H54 (cell line): ENCODE measurements at places on chromosomes 11 and 22.
A peak's percentile ranks its signal among the peaks of the same experiment; 100 is the strongest.

GRCh38 chr11:69696749-69697468 is 6.9 kb downstream of the FGF19 start:
- no peak for DNase-seq

DNA sequence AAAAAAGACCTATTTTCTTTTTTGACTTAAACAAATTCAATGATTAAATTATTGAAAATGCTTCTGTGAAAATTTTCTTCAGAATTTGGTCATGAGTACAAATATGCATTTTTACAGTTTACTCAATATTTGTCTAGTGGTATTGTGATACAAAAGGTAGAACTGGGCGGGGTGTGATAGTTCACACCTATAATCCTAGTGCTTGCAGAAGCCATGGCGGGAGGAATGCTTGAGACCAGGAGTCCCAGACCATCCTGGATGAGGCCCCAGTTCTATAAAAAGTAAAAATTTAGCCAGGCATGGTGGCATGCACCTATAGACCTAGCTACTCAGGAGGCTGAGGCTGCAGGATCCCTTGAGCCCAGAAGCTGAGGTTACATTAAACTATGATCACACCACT is 90.6 kb downstream of the ARHGAP42 start:
- DNase-seq = no peak

DNA sequence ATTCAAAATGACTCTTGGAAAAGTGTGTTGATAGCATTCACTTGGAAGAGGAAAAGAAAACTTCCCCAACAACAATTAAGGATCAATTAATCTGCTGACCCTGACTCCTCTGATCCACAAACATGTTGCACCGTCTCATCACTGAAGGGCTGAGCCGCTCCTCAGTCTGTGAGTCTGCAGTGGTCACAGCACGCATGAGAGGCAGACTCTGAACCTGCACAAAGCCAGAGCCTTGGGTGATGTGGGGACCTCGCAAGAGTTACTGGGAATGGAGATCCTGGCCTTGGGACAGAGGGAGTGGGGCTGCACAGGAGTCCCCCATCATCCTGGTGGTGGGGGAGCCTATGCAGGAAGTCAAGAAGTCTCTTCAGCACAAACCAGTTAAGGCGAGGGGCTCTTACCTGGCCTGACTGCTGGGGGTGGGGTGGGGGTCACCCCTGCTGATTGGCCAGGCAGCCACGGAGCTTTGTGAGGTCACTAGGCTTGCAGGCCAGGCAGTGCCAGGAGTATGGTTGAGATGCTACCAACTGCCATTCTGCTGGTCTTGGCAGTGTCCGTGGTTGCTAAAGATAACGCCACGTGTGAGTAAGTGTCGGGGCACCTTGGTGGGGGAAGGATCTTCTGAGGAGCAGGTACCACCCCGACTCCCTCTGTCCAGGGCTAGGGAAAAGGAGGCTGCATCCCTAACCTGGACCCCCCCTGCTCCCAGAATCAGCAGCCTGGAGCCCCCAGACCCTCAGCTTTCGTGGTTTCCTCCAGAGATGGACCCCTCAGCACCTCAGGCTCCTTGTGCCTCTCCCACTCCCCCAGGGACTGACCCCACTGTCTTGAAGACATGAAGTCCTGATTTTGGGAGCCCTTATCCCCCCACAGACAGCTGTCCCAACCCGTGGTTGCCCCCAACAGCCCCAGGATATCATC is at the start of gene ACR:
Gene ACR, plus strand, starts transcription at position 477 of the 921 bp plus-strand sequence. Its CDS starts 32 bp downstream, at position 509.
- DNase-seq = no peak

DNA sequence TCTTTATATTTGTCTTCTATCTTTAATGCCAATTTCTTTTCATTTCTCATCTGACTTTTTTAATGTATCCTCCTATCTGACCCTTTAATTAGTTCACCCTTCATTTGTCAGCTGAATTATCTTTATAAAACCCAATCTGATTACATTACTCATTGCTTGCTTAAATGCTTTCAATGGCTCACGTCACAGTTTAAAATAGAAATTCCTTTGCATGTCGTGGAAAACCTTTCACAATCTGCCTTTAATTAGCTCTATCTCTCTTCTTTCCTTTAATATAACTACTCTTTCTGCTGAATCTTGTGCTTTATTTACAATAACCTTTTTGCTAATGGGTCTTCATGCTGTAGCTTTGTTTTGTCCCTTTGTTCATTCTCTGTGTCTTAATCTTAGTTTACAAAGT is 125.7 kb downstream of the DYNC2H1 start:
- DNase-seq = no peak

DNA sequence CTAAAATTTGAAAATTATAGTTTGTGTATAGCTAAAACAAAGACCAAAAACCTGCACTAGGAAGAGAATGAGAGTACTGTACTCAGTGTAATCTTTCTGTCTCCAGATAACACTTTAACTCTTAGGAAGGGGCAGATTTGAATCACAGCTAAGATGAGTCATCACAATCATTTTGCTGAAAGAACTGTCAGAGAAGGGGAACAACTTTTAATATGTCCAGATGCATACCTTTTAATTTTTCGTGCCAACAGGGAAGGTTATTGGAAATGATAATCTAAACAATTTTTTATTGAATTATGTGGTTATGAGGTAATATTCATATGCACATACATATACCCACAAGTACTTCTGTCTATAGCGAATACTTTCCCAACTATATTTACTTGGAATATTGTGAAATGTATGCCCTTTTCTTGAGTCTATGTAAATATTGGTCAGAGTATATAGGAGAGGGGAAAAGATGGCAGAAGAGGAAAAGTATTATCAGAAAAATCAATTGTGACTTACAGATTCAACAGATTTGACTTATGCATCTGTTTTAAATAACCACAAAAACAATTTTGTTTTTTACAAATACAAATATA is 51.1 kb upstream of the MUC15 start:
- DNase-seq = no peak

- peak; percentile 64 for DNase-seq
Observed at GRCh38 chr22:36334821-36335603, 52.8 kb downstream of the MYH9 start.

- DNase-seq = peak; percentile 38
Observed at GRCh38 chr11:5618807-5619206, 6.0 kb upstream of the TRIM34 start.

DNA sequence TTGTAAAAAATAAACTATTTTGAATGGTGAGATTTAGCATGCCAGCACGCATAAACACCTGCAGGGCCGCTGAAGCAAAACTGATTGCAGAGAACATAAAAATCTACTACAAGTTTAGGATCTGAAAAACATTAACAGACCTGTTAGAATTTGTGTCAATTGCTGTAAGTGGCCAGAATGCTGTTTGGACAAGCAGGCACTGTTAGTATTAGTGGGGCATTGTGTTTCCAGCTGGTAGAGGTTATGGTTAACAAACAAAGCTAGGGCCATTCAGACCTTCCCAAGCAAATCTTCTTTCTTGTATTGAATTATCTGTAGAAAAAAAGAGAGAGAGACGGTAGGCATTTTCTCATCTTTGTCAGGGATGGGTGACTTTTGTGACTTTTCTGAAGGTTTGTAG is 57.6 kb upstream of the OLFML1 start:
- DNase-seq = no peak

- DNase-seq = no peak
Observed at GRCh38 chr11:47148270-47148669, 28.4 kb downstream of the ARFGAP2 start.

DNA sequence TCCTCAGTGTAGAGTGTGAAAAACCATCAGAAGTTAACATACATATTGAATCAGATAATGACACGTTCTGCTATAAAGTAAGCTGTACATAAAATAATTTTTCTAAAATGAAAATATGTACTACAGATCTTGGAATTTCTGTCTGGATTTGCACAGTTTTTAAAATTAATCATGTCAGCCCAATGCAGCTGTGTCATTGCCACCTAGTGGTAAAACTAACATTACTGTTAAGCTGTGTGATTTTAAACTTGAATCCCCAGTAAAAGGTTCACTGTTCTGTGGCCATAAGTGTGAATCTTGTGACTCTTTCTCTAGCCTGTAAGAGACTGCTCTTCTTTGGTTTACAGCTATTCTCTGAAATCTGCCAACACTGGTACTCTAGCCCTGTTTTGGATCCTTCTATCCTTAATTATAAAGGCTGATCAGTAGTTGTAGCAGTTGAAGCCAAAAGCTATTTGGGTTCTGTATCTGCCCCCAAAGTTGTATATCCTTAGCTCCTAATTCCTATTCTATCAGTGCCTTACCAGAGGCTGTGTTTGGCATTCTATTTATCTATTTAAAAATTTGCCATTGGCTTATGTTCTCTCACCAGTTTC is 4.0 kb downstream of the JRKL start:
- DNase-seq = no peak

DNA sequence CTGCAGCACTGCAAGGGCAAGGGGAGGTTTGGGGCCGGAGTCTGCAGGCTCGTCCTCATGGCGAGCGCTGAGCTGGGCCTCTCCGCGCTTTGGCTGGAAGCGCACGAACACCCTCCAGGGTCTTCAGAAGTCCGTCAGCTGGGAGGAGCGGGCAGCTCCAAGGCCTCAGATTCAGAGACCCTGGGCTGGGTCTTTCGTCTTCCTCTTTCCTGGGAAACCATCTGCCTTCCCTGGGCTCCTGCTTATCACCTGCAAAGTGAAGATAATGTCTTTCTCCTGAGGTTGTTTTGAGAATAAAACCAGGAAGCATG is 525.6 kb downstream of the BRD1 start:
- DNase-seq = no peak

DNA sequence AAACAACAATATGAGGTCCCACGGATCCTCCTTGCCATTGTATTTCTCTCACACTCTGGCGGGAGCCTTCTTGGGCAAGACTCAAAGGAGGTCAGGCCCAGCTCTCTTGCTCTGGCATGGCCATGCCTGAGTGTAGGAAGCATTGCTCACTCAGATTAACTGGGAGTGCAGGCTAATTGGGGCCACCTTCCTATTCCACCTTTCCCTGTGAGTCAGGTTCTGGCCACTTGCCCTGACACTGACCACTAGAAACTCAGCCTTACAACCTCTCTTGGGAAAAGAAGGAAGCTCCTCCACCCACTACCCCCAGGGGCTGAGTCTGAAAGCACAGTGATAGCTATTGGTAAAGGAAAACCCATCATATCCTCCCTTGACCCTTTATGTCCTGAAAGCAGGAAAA is 121.8 kb upstream of the NTM start:
- DNase-seq = no peak

GRCh38 chr11:11743216-11743615 is 98.6 kb upstream of the USP47 start:
- DNase-seq = no peak

- DNase-seq = no peak
Observed at GRCh38 chr11:92441443-92441726, 216.8 kb downstream of the FAT3 start.

- DNase-seq = no peak
Observed at GRCh38 chr11:124838805-124839127, 26.5 kb upstream of the ROBO3 start.

DNA sequence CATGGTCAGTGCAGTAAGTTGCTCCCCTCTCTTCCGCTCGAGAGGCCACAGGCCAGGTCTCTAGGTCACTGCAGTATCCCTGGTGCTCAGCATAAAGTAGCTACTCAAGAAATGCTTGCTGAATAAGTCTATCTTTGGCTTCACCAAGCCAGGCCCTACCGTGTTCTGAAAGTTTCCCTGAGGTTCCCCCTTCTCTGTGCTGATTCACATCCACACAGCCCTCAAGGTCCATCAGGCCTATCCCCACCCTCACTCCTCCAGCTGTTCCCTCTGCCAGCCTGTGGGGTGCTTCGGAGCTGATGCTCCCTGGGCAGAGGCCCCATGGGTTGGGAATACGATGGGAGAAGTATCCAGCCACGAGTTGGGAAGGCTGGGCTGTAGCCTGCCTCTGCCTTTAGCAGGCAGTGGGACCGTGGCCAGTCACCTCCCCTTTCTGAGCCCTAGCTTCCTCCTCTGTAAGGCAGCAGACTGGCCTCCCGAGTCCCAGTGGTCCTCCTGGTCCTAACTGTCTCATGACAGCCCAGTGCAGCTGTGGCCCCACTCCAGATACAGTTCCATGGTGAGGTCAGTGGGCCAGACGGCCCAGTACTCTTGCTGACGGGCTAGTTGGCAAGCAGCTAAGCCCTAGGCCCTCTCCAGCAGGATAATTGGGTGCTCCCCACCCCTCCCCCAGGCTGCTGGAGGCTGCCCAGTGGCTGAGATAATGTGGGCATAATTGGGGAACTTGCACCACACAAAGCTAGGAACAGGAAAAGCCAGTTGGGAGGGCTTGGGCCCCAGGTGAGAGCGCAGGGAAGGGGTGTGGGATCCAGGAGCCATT is 48.2 kb downstream of the NECTIN1 start:
- no peak for DNase-seq

DNA sequence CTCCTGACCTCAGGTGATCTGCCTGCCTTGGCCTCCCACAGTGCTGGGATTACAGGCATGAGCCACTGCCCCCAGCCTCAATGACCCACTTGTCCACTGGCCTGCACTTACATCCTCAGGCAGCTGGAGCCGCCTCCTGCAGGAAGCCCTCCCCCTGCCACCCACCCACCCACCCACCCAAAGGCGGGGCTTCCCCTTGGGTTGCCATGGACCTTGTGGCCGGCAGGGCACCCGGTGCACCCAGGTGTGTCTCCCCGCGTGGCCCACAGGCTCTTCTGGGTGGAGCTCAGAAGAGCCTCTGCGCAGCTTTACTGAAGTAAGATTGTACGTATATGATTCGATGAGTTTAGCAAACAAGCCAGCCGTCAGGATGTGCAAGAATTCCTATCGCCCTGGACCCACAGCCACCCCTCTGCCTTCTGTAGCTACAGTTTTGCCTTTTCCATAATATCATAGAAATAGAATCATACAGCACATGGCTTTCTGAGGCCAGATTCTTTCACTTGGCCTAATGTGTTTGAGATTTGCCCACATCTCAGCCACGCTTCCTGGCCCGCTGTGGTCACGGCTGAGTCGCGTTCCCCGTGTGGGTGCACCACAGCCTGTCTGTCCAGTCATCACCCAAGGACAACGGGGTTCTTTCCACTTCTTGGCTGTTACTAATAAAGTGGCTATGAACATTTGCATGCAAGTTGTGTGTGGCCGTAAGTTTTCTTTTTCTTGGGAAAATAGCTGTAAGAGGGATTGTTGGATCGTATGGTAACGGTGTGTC is 5.3 kb upstream of the BRSK2 start:
- DNase-seq = no peak

GRCh38 chr11:86810288-86810687 is 9.9 kb downstream of the PRSS23 start:
- no peak for DNase-seq

GRCh38 chr11:13781153-13781552 is 112.7 kb downstream of the FAR1 start:
- no peak for DNase-seq

GRCh38 chr11:111565114-111565720 is 24.7 kb downstream of the LAYN start:
- no peak for DNase-seq

DNA sequence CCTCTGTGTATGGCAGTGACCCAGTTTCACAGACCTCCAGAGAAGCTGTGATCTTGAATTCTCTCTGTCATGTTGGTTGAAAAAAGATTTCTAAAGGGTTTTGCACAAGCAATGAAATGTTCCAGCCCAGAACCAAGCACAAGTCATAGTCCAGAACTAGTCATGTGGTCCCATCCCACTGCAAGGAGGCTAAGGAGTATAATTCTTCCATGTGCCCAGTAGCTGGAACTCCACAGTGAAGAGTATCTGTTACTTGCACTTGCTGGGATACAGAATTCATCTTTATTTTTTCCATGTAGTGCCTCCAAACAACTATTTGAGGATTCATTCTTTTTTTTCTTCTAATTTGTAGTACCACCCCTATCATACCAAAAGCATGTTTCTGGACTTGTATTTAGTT is 9.9 kb upstream of the MMP8 start:
- DNase-seq = no peak

GRCh38 chr11:115190196-115190595 is 314.0 kb downstream of the CADM1 start:
- no peak for DNase-seq
